ENCODE measurements at places on chromosomes 6 and 20. TPM values are rescaled to one million over a fixed set of nuclear protein-coding genes. Genes with fewer than 3 reads are reported as not detected.

Gene GGTLC1
- not detected for total RNA-seq

DNA sequence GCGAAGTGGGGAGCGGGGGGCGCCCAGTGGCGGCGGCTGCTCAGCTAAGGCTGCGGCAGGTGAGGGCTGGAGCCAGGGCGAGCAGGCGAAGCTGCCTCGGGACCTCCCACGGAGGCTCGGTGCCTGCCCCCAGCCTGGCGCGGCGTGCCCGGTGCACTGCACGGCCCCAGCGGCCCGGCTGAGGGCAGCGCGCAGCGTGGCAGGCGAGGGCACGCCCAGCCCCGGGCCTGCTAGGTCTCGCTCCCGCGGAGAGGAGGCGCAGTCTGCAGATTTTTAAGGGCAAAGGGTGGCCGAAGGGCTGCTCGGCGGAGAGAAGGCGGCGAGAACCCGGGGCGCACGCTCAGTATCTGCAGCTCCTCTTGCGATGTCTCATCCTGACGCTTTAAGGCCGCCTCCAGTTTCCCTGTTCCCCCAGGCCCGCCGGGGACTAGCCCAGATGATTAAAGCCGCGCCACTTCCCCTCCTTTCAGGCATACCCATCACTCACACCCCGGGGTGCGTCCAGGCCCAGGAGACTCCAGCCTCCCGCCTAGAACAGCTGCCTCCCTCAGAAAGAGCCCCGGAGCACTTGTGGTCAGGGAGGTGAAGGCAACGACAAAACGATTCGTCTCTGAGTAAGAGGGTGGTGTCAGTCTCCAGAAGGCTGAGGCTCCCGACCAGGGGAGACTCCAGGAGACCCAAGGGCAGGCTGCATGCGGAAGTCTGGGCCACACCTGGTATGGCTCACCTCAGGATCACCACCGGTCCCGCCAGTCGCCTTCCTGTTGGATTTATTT lies at the start of gene FERMT1:
Gene FERMT1, minus strand, starts transcription at position 158 of the 776 bp plus-strand sequence. CDS start 3,476 bp downstream, outside the sequence.
- H3K36me3 ChIP-seq, result no peaks in the 10 kb centered on the region
- peak; percentile 68 for DNase-seq
- H3K4me1 ChIP-seq, result no peaks in the 10 kb centered on the region
- peak within 1 kb of the TSS; percentile 7 for H3K4me3 ChIP-seq
- peak within 1 kb of the TSS; percentile 7 for H3K27ac ChIP-seq

DNA sequence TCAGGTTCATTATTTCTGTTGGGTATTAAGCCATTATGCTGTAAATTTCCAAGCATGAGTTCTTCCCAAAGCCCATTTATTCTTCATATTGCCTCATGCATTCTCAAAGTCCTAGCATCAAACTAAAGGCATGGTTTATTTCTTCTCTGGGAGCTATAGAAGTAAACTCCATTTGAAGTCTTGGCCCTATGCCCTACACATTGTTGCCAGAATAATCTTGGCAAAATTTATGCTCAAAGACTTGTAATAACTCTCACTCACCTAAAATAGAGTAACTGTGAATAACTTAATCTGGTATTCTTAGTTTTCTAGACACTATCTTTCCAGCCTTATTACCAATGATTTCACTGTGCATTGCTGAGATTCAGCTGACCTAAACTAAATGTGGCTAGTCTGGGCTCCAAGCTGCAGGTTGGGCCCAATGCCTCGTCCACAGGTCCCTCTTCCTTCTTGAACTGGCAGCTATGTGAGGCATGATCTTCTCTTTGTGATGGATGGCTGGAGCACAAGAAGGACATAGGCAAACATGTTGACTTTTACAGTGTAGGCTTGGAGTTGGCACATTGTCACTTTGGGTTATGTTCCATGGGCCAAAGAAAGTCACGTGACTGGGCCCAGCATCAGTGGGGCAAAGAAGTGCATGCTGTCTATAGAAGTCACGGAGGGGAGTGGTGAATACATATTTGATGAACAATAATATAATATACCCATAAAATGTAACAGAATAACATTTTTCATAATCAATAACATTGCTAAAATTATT lies 39.1 kb upstream of the ANKEF1 start:
- H3K4me3 ChIP-seq, result no peak overlapping the region
- no peaks in the 10 kb centered on the region for H3K27me3 ChIP-seq
- H3K27ac ChIP-seq, result no peak overlapping the region
- H3K4me1 ChIP-seq, result no peaks in the 10 kb centered on the region
- DNase-seq, result no peak

DNA sequence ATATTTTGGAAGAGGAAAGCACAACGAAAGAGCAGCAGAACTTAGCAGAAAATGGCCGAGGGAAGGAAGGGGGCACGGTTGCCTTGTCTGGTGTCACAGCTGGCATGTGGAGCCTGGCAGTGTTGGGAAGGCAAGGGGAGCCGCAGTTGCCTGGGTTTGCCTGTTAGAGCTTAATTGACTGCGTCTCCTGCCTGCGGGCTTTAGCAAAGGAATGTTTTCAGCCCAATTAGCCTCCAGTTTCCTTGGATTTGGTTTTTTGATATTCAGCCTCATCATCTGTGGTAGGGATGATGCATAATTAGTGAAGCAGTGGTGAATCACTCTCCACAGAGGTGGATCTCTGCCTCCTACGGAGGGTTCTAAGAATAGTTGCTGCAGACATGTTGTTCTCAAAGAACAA lies 832.6 kb downstream of the QKI start:
- no peak overlapping the region for H3K4me3 ChIP-seq
- H3K27me3 ChIP-seq, result no peaks in the 10 kb centered on the region
- no peaks in the 10 kb centered on the region for H3K36me3 ChIP-seq

Data from sigmoid colon (tissue), 7 donors.